ENCODE measurements at places on chromosomes 16 and 17.
A peak's percentile ranks its signal among the peaks of the same experiment; 100 is the strongest.

- no peak for DNase-seq
These were observed 95.1 kb downstream of the LYRM1 start for GRCh38 chr16:20995711-20996110.

DNA sequence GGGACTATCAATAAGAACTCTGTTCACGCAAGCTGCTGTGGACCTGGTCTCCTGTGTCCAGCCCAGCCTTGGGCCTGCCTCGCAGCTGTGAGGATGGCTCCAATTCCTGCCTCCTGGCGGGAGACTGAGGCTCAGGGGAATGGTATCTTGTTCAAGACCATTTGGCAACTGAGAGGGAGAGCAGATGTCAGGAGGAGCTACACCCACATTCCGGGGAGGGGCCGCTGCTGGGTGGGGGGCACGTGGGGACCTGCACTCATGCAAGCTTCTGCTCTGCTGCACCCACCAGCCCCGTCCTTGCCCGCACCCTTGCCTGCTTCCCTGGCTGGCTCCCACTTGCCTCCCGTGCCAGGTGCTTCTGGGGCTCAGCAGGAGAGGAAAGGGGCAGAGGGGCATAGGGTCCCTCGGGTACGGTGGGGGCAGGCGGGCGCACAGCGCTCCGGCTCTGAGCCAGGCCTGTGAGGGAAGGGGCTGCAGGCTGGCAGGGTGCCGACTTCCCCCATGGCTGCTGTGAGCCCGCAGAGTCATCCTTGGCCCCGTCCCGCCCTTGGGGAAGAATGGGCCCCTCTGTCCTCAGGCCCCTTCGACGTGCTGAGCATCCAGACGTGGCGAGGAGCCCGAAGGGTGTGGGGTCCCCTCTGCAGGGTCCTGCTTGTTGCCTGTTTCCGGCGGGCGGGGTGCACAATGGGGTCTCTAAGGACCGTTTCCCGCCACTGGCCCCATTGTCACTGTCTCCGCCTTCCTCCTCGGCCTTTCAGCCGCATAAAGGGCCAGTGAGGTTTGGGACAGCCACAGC lies 2.7 kb downstream of the METRN start:
- no peak for DNase-seq

DNA sequence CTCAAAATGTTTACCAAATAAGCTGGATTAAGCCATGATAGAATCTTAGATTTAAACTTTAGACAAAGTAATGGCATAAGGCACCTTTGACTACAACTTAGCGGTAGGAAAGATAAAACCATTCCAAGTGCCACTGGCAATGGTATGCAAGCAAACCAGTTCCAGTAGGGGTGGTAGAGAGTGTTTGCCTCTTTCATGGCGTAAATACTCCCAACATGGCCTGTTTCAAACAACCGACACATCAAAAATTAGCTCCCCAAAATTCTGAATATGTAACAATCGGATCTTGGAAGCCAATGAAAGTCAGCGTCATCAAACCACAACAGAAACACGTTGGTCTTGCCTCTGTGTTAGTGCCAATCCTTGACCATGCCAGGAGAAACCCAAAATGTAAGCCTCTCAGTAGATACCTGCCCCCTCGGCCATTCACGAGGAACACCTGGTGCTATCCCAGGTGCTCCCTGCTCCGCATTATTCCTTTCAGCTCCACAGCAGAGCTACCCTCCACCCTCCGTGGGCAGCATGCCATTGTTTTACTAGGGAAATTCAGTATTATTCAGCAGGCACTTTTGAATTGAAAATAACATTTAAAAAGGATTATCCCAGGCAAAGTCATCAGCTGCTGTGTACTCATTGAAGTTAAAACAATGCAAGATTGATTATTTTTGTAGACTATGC lies 307.8 kb upstream of the CDH11 start:
- DNase-seq = no peak

DNA sequence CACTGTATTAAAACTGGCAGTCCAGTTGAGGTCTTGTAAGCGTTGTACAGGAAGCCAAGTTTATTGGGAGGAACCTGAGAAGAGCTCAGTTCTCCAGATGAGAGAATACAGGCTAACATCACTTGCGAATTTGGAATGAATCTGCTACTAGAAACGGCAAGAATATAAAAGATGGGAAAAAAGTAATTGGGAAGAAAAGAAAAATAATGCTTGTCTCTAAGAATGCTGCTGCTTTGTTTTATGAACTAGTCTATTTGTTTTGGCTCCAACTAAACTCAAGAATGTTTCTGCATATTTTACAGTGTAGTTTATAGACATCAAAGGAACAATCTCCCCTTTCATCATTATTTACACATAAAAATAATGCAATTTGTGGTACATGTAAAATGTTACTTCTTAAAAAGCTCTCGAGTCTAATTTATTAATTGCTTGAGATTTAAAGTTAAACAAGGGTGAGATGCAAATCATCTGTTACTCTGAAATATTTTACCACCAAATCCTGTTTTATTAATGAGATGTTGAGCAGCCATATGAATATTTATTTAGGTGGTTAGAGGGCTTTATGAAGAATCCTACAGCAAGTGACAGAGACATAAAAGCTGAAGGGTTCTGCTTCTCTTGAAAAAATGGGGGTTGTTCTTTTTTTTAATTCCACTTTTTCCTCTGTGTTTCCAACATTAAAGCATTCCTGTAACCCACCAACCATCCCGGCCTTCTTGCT lies 162.1 kb upstream of the AXIN2 start:
- no peak for DNase-seq

GRCh38 chr16:86379505-86379846 lies 130.9 kb upstream of the FOXF1 start:
- no peak for DNase-seq

DNA sequence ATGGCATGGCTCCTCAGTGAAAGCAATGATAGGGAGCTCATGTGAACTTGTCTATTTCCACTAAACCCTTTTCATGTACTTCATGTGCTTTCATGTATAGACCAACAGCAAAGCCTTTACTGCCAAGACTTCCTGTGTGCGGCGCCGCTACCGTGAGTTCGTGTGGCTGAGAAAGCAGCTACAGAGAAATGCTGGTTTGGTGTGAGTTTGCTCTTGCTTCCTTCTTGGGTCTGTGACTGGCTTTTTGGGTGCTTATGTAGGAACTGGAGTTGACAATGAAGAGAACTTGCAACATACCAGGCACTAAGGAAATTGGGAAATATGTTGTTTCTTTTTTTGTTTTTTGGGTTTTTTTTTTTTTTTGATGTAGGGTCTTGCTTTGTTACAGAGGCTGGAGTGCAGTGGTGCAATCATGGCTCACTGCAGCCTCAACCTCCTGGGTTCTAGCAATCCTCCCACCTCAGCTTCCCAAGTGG lies 5.7 kb downstream of the SNX11 start:
- no peak for DNase-seq

DNA sequence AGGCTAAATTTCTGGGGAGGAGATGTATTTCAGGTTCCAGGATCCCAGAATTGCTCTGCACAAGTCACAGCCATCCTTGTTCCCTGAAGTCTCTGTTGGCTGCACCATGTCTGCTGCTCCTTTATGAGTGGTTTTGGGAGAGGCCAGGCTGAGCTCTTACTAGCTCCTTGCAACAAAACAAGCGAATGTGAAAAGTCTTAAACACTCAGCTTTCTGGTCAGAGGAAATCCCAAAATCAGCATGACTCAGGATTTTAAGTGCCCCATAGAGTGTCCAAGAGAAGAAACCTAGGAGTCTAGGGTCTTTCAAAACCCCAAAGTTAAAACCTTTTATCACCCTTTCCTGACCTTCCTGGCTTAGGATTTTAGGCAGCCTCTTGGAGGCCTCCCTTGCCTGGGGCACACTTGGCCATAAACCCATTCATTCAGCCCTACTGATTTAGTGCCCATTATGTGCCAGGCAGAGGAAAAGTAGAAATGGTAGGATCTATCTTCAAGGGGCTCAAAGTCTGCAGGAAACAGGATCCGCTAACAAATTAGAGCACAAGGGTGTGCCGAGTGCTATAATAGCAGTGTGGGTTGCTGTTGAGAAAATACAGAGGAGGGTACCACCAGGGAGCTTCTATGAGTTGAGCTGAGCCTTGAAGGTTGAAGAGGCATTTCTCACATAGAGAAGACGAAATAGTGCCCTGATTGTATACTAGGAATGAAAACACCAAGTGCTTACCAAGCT lies 36.9 kb downstream of the SOST start:
- no peak for DNase-seq

DNA sequence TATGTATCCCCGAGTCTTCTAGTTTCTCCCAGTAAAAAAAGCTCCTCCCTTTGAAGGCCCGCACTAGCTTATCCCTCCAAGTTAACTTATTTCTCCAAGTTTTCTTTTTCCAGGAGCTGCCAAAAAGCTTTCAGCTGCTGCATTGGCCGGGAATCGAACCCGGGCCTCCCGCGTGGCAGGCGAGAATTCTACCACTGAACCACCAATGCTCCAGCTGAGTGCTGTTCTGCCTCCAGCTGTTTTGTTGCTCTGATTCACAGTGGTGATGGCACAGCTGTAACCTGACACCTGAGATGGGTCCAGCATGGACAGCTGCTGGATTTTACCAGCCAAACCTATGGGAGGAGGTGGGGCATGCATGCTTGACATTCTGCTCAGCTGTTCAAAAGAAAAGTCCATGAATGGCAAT lies 22.1 kb downstream of the VAC14 start:
- DNase-seq = no peak

GRCh38 chr16:4760221-4760910 lies 6.6 kb downstream of the ZNF500 start:
- DNase-seq = no peak

- no peak for DNase-seq
These were observed 114.6 kb downstream of the SLC39A11 start for GRCh38 chr17:72977771-72978417.

- DNase-seq = peak; percentile 60
These were observed 29.1 kb downstream of the AKAP1 start for GRCh38 chr17:57114085-57114673.

GRCh38 chr17:31609331-31609730 lies 217.9 kb downstream of the RAB11FIP4 start:
- no peak for DNase-seq

- no peak for DNase-seq
These were observed 8.2 kb upstream of the RSKR start for GRCh38 chr17:28622186-28622585.

GRCh38 chr16:8621572-8622314 lies at the start of gene METTL22:
METTL22 (plus strand) TSS chr16:8621698; CDS start chr16:8625666, 3,968 bp downstream.
- DNase-seq = peak; percentile 88

- peak; percentile 13 for DNase-seq
These were observed 11.0 kb upstream of the DPEP1 start for GRCh38 chr16:89602273-89602951.

- no peak for DNase-seq
These were observed 4.6 kb downstream of the MMP28 start for GRCh38 chr17:35790841-35791240.

GRCh38 chr16:86517652-86518258 lies 7.4 kb downstream of the FOXF1 start:
- DNase-seq = no peak

DNA sequence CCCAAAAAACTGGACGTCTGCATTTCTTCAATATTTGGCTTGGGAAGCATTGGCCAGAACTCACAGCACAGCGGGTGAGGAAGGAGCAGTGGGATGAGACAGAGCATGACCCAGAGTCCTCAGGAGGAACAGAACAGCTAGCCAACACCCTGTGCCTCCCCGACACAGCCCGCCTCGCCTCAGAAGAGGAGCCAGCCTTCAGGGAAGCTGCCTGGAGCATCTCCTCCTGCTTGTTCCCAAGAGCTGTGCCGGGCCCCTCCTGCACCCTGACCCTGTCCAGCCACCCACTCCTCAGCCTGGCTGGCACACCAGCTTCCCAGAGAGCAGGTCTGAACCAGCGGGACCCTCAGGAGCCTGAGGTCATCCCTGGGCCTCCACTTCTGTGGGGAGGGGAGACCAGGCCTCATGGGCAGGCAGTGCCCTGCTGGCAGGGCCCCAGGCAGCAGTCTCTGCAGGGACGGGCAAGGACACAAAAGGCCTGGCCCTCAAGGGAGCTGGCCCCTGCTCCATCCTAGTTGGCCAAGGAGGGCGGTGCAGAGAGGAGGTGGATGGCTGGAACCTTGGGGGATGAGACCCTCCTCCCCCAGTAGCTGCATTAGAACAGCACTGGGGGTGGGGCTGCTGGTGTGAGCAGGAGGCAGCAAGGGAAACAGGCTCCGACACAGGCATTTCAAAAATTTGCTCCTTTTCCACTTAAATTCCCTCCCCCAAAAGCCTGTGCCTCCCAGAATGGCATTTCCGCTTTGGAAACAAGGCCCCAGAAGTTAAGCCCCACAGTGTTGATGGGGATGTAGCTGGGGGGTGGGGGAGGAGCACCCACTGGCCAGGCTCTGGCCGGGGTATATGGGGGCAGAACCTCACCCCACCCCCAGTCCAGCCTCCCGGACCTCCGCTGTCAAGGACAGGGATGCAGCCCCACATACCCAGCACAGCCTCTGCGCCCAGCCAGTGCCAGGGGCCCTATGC lies 1.8 kb upstream of the BCAR1 start:
- DNase-seq = no peak

- no peak for DNase-seq
These were observed 96.2 kb downstream of the TMEM132E start for GRCh38 chr17:34675605-34676004.

- no peak for DNase-seq
These were observed 20.6 kb upstream of the PRKAR1A start for GRCh38 chr17:68491381-68492231.

- DNase-seq = no peak
These were observed 237.3 kb downstream of the XYLT1 start for GRCh38 chr16:17233318-17234002.

- no peak for DNase-seq
These were observed 15.2 kb downstream of the CNGB1 start for GRCh38 chr16:57955572-57956188.

- DNase-seq = peak; percentile 57
These were observed 15.9 kb downstream of the GRB7 start for GRCh38 chr17:39753514-39754160.
